ENCODE measurements at places on chromosomes 7 and 10.

DNA sequence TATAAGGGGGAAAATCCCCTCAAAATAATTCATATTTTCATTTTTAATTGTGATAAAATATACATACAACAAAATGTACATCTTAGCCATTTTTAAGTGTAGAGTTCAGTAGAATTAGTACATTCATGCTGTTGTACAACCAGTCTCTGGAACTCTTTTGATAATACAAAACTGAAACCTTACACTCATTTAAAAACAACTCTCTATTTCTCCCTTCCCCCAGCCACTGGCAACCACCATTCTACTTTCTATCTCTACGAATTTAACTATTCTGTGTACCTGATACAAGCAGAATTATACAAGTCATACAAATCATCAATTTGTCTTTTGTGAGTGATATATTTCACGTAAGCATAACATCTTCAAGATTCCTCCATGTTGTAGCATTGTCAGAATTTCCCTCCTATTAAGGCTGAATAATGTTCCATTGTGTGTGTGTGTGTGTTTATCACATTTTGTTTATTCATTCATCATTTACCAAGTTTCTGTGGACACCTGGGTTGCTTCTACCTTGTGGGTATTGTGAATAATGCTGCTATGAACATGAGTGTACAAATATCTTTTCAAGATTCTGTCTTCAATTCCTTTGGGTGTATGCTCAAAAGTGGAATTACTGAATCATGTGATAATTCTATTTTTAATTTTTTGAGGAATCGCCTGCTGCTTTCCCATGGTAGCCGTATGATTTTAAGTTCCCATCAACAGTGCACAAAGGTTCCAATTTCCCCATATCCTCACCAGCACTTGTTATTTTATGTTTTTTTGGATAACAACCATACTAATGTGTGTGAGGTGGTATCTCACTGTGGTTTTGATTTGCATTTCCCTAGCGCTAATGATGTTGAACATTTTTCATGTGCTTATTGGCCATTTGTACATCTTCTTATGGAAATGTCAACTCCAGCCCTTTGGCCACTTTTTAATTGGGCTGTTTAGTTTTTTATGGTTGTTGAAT is 4.7 kb upstream of the EBLN1 start:
- no peak for DNase-seq

- DNase-seq, result peak; percentile 88
Measured at GRCh38 chr7:28685644-28686417, 272.3 kb downstream of the TRIL start.

DNA sequence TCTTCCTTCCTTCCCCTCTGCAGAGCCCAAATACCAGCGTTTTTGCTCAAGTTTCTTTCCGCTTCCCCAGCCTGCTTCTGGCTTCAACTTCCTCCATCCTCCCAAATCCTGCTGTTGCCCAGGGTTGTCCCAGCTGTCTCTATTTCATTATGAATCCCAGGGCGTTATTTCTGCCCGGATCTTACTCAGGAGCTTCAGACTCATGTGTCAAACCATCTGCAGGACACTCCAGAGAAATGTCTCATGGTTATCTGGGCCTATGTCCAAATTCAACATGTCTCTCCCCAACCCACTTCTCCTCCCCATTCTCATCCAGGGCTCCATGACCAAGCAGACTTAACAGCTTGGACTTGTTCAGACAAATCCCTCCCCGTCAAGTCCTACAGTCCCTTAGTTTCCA is 15.6 kb downstream of the ARHGAP22 start:
- DNase-seq, result no peak

GRCh38 chr7:75559355-75559975 is 67.3 kb downstream of the SPDYE5 start:
- no peak for DNase-seq

DNA sequence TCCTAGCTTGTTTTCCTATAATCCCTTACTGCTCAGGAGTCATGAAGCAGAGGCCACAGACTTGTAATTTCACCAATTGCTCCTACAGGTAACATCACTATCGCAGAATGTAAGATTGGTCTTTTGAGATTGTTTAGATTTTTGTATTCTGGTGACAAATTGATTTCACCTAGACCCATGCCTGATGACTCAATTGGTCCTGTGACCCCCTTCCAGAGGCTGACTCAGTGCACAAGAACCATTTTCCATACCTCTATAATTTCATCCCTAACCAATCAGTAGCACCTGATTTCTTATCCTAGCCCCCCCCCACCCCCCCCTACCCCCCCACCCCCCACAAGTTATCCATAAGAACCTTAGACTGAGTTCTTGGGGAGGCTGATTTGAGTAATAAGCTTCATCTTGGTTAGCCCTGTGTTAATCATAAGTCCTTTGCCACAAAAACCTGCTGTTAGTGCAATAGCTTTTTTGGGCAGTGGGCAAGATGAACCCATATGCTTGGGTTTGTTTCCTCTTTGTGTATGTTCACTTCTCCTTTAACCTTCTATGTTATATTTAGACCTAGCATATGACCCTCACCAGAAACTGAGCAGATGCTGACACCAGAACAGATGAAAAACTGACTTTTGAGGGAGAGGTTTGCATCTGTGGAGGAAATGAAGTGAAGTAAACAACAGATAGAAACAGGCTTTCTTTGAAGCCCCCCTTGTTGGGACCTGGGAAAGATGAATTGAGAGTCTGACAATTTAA is 187.1 kb downstream of the KIF20B start:
- no peak for DNase-seq

DNA sequence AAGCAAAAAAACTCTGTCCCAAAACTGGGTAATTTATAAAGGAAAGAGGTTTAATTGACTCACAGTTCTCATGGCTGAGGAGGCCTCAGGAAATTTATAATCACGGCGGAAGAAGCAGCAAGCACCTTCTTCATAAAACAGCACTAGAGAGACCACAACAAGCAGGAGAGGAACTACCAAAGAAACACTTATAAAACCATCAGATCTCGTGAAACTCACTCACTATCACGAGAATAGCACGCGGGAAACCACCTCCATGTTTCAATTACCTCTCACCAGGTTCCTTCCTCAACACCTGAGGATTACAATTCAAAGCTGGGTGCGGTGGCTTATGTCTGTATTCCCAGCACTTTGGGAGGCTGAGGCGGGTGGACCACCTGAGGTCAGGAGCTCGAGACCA is 48.5 kb downstream of the PDIA4 start:
- DNase-seq, result no peak

DNA sequence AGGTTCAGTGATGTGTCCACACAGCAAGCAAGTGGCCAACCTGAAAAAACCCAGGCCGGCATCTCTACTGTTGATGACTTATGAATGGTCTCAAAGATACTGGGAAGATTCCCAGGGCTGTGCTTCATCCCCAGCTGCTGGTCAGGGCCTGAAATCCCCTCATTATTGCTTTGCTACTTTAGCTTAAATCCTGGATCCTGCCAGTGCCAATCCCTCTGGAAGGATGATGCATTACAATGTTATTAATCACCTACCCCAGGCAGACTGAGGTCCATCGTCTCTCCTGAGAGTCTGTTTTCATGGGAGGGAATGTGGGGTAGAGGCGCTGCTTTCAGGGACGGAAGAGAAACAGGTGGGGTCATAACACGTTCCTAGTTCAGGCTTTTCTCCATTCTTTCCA is 371.6 kb downstream of the RPS24 start:
- DNase-seq, result no peak

Data from left lobe of liver (tissue), 2 donors.